Stimulated activated CD4-positive, alpha-beta T cell treated with anti-CD3 and anti-CD28 coated beads, Interleukin-12 subunit alpha, Interleukin-12 subunit beta, amount 100 ng/mL, for 24 hours (primary cell): ENCODE measurements at places on chromosomes 11 and 22.

DNA sequence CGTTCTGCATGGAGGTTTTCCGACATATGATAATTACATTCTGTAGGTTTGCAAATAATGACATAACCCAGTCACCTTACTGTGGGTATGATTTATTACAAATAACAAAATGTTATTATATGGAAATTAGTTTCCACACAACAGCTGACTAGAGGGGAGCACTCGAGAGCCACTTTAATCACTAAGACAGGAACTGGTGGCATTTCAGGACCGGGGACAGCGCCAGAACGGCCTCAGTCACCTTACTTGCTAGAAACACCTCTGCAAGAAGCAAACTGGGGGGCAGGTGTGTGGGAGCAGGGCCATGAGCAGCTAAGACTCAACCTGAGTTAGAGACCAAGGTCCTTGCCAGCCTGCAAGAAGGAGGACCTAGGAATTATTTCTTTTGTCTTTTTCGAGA lies 199.9 kb downstream of the DSCAML1 start:
- no peak for DNase-seq

- DNase-seq: no peak
These were observed 3.9 kb downstream of the BET1L start for GRCh38 chr11:203056-203944.

DNA sequence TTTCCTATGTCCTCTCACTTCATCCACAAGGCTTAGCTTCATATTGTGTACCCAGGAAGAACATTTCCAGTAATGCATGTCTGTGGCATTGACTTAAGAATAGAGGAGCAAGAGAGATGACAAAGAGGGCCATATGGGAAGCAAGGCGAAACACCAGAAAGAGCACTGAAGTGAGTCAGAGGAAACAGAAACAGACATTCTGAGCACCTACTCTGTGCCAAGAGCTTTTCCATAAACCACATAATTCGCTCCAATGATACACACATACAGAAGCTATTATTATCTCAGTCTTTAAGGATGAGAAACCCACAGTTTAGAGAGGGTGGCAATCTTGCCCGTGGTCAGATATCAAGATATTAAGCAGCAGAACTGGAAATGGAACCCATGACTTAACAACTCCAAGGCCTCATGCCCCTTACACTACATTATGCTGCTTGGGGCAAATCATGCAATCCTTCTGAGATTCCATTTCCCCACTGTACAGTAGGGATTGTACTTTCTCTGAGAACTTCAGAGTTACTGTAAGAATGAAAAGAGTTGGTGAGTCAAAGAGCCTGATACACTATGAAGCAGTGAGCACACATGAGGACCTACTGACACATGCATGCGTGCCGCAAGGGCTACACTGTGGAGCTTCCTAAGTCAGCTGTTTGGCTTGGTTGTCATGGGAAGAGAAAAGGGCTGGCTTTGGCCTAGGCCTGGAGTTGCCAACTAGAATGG lies 126.6 kb downstream of the KCNC1 start:
- no peak for DNase-seq

DNA sequence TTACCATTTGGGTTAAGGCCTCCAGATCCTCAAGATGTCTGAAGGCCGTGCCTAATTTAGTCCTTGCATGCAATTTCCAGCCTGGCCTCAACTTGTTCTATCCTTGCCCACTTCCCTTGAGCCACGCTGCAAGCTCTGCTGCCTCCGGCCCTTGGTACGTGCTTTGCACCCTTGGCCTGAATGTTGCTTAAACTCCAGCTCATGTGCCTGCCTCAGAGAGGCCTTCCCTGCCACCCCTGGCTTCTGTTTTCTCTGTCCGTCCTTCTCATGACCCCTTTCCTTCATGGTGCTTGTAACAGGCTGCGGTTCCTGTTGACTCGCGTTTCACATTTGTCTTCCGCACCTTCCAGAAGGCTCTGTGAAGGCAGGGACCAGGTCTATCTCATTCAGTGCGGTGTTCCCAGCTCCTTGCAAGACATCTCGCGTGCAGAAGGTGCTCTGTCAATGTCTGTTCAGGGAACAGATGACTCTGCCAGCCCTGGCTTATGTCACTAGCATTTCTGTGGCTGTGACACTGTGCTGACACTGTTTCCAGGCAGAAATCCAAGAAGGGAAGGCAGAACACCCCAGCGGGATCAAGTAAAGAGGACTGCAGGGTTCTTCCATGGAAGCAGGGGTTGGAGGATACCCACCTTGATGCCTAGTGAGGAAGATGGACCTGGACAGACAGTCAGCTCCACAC lies 61.8 kb downstream of the FBLN1 start:
- DNase-seq: no peak

DNA sequence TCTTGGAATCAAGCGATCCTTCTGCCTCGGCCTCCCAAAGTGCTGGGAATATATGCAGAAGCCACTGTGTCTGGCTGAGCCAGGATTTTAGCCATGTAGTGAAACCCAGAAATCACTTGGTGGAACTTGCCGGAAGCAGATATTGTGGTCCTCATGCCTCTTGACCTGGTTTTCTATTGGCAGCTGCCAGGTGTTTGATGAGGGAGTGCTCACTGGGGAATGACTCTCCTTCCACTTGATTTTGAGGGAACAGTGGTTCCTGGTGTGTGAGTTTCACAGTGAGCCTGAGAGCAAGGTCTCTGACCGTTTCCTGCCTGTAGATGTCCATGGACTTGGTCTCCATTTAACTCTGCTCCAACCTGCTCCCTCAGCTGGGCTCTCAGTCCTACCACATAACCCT lies 34.7 kb upstream of the ELF5 start:
- no peak for DNase-seq

- no peak for DNase-seq
These were observed 84.9 kb downstream of the TRPC6 start for GRCh38 chr11:101498891-101499290.

DNA sequence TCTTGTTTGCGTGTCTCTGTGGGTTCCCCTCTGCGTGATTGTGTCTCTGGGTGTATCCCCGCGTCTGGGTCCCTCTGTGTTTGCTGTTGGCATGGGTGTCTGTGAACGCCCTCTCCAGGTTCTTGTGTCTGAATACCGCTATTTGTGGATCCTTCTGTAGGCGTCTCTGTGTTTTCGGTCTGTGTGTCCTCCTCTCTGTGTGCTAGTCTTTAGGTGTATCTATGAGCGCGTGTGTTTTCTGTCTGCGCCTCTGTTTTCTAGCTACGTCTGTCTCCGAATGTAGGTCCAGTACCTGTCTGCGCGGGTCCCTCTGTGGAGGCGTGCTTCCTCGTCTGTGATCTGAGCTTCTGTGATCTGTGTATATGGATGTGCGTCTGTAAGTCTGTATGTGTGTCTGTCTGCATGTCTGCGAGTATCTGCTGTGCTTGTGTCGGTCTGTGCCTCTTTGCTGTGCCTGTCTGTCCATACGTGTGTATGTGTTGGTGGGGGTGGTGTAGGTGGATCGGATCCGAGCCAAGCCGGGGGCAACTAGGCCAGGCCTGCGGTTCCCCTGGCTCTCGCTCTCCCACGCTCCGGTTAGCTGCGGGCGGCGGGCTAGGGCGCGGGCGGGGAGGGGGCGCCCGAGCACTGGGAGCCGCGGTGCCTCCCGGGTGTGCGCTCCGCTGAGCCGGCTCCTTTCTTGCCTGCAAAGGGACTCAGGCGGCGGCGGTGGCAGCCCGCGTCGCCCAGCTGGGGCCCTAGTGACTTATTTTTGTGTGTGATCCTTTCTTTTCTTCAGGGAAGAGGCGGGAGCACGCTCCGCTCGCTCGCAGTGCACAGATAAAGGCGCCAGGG lies 105.3 kb upstream of the E2F8 start:
- DNase-seq: no peak

DNA sequence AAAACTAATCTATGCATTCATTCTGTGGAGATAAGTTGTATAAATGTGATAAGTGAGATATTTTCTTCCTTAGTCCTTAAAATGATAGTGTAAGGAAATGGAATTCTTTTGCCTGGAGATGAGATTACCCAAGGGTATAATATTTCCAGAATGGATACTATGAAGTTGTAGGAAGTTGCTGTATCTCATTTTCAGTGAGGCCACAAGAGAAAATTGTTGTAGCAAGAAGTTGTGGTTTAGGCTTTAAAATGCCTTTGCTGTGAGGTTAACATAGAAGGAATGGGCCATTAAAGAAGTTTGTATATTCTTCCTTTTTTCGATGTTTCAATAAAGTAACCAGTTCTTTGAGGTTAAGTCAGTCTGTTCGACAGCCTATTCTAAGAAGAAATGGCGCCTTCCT lies 50.7 kb upstream of the LIN7C start:
- DNase-seq: no peak

DNA sequence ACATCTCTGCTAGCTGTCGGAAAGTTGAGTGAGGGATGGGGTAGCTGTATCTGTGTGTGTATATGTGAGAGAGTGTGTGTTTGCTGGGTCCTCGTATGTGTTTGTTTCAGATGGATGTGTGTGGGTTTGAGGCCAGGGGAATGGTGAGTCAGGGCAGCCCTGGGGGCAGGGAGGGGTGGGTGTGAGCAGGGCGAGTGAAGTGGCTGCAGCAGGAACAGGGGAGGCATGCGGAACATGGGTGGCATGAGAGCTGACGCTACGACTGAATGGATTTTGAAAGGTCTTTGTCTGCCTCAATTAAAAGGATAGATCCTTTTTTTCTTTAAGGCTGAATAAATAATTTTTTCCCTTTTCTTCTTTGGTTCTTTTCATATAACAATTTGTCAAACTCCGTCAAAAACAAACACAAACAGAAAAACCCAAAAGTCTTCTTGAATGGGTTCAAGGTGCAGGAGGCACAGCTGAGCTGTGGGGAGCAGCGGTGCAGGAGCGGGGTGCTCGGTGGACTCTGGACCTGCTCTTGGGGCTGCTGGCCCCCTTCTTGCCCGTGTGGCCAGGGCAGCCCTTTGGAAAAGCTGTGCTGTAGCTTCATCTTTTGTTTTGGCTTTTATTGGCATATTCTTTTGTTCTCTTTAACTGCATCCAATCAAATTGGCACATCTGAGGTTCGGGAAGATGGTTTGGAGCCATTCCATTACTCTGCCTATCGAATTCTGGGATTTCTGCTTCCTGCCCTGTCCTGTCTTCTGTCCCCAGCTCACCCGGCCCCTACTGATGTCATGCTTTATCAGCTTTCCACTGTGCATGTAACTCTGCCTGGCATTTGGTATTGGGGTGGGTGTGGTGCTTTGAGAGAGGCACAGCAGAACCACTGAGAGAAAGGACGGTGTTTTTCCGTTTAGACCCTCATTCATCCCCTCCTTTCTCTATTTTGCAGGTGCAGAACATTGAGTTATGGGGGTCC lies 80.1 kb downstream of the ADAMTS15 start:
- DNase-seq: no peak

DNA sequence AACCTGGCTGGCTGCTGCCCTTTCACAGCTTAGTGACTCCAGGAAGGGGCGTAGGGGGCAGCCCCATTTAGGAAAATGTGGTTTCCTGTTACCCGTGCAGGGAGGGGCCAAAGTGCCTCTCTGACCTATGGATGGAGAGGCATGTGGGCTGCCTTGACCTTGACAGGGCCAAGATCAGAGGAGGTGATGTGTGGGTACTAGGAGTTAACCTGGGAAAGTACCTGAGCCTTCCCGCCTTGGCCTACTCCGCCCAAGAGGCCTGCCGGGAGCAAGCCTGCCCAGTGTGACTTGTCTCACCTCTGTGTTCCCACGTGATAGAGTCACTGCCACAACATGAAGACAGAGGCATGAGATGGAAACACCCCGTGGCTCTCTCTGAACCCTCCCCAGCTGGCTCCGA lies 33.4 kb downstream of the GRAMD4 start:
- DNase-seq: no peak

- DNase-seq: no peak
These were observed 526.1 kb downstream of the MIAT start for GRCh38 chr22:27183474-27183873.

DNA sequence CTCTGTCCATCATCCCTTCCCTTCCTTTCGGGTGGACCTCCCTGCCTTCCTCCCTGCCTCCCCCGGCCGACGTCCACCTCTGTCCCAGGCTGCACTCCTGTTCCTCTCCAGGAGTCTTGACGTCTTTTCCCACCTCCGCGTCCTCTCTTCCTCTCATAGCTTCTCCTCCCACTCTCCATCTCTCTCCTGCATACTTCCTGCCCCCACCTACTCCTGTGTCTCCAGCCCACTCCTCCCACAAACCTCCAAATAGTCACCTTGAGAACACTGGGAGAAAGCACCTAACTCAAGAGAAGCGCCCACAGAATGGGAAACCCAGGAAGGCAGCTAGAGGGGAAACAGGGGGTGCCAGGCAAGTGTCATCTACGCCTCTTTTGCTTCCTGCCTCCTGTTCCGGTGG lies 60.8 kb downstream of the PDE2A start:
- no peak for DNase-seq

DNA sequence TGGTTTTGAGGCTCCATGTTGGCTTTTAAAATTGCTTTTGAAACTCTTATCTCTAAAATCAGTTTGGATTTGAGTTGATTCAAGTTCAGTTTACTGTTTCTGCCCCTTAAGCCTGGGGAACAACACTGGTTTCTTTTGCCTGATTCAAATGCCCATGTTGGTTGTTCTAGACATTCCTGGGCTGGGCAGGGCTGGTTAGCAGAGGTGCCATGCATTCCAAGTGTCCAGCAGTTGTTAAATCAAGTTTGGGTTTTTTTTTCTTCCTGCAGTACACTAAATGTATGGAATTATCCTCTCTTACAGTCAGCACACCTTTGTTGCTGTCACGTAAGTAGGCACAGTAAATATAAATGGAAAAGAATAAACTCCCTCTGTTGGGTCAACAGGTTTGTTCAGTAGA lies 67.2 kb upstream of the MTMR2 start:
- no peak for DNase-seq

- DNase-seq: no peak
These were observed 35.4 kb downstream of the LMO1 start for GRCh38 chr11:8228231-8228630.

GRCh38 chr22:29340566-29340965 lies 25.1 kb upstream of the RASL10A start:
- DNase-seq: no peak

- no peak for DNase-seq
These were observed 64.1 kb downstream of the PPP6R3 start for GRCh38 chr11:68524681-68525080.

- no peak for DNase-seq
These were observed 130.6 kb downstream of the ETS1 start for GRCh38 chr11:128456566-128457268.

- no peak for DNase-seq
These were observed 3.0 kb downstream of the RSPH14 start for GRCh38 chr22:23138584-23139435.

- DNase-seq: no peak
These were observed 91.8 kb upstream of the CLDN5 start for GRCh38 chr22:19615867-19616581.

DNA sequence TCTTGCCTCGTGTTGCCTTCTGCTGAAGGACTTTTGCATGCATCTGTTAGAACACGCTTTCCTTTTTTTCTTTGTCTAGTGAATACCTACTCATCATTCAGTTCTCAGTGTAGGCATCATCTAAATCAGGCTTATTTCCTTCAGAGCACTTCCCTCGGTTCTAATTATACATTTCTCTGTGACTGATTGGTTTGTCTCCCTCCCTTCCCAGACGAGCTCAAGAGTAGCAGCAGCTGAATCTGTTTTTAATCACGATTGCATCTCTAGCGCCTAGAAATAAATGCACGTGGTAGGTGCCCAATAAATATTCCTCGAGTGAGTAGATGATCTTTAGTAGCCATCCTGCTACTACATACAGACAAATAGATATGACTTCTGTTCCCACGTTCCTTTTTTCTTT lies 6.3 kb downstream of the CEP164 start:
- no peak for DNase-seq
